Sigmoid colon (tissue), 7 donors: ENCODE measurements at places on chromosomes 6 and 20. TPM values are rescaled to one million over a fixed set of nuclear protein-coding genes. Genes with fewer than 3 reads are reported as not detected.

Gene BHLHE23
- not detected for total RNA-seq

Gene NKAIN2
- 0.82 TPM for total RNA-seq

Gene STK38
- total RNA-seq: 46.3 TPM

Gene CST2
- not detected for total RNA-seq

Gene RSPO4
- total RNA-seq: not detected

Gene PRICKLE4
- 4.1 TPM for total RNA-seq

Gene OOEP
- total RNA-seq: not detected

Gene ULBP3
- total RNA-seq: not detected

Gene EEF1A2
- 14.3 TPM for total RNA-seq

Gene FOXA2
- total RNA-seq: not detected

Gene SIRPB2
- 6.6 TPM for total RNA-seq

Gene HNF4A
- total RNA-seq: 0.27 TPM

Gene FLRT3
- 6.4 TPM for total RNA-seq

Gene ARFGEF3
- total RNA-seq: 2.6 TPM

Gene AIG1
- 23.9 TPM for total RNA-seq

Gene KIF25
- total RNA-seq: not detected

Gene ZDHHC14
- 10.0 TPM for total RNA-seq

Gene NELFE
- total RNA-seq: 74.5 TPM

Gene FOXQ1
- not detected for total RNA-seq

Gene SIGLEC1
- 10.2 TPM for total RNA-seq

Gene SLC22A3
- 15.3 TPM for total RNA-seq

Gene KCNK5
- 7.5 TPM for total RNA-seq

Gene SYNE1
- 86.4 TPM for total RNA-seq
